ENCODE measurements at places on chromosomes 12 and 14.

DNA sequence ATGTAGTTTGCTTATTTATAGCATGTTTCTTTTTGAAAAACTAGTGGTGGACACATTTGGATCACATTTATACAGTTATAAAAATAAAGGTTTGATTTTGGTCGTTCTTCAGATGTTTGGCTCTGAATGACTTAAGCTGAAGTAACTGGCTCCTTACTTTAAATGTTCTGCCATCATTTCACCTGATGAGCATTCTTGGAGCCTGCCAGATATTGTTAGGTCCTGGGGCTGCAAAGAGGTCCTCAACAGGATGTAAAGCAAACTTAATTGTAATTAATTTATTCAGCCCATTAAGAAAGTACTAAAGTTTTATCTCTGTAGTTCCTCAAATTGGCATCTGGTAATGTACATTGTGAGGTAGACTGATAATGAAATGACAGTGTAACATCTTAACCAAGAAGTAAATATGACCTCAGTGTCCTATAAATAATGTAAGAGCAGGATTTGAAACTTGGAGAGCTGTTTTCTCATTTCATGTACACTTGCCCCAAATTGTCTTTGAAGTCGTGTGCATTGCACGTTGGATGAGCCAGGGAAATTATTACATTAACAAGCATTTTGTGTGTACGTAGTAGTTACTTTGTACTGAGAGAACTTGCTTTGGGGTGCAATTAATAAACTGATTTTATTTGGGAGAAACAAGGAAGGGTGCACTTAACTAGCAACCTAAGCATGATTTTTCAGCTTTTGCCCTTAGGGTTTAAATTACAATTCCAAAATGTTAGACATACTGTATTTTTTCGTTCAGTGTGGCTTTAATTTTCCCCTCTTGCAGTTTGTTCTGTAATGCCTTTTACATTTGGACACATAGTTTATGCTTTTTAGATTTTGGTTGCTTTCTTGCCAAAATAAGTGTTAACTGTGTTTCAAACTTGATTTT is 7.5 kb downstream of the EIF5 start:
- DNase-seq = no peak

GRCh38 chr12:63424671-63425070 is 243.6 kb downstream of the DPY19L2 start:
- DNase-seq = no peak

DNA sequence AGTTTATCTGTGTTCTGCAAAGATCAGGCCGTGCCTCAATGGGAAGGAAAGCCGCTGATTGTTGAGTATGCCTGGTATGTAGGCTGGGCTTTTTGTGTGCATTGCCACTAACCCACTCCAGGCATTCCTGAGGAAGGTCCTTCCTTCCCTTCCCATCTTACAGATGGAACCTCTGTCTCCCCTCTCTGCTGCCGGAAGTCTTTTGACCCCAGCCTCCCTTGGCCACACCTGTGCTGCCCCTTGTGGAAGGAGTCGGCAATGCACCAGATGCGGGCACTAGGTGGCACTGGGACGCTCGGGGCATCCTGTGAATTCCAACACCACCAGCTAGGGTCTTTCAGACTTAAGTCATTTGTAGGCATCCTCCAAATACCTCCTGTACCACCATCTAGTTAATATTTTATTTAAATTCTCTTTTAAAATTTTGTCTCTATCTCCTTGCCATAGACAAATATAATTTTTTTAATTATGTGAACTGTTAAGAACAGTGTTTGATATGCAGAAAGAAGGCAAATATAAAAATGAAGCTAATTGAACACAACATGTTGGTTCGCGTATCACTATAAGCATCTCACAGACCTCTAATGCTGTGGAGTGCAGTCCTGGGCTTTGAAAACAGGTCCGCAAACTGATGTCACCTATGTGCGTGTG is 99.6 kb downstream of the RIN3 start:
- peak; percentile 87 for DNase-seq

- DNase-seq = peak; percentile 32
These were observed 51.7 kb upstream of the KICS2 start for GRCh38 chr12:64273527-64274403.

- DNase-seq = peak; percentile 42
These were observed 40.1 kb upstream of the CISTR start for GRCh38 chr12:53791735-53792326.

GRCh38 chr12:70849265-70849960 is 71.1 kb downstream of the PTPRR start:
- DNase-seq = no peak

DNA sequence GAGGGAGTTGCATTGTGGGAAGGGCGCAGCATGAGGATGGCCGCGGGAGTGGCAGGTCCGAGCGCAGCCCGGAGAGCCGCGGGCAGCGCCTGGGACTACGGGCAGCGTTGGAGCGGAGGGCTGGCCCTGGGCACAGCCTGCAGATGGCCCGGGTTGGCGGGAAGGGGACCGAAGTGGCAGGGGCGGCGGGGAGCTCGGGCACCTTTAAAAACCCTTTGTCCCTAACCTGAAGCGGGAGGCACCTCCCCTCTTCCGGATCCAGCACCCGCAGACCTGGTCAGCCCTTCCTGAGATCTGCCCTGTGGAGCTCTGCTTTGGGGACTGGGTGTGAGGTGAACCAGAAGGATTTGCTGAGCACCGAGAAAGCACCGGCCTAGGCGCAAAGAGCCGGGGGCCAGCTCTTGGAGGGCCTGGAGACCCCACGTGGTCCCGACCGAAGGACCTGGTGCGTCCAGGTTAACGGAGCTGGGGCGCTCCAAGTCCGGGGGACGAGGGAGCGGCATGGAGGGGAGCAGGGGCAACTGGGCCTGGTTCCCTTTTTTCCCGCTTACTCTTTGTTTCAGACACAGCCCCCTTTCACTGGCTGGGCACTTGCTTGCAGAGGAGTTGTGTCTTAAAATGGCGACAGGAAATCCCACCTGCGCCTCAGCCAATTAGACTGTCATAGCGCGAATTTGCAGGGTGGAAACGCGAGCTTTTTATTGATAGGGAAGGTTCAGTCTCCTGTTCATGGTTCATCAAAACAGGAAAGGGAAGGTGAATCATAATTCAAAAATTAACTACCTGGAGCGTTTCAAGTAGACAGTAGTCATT is 792 bp upstream of the SLC38A1 start:
- peak; percentile 92 for DNase-seq

- DNase-seq = no peak
These were observed 1.4 kb downstream of the ISCU start for GRCh38 chr12:108563804-108564151.

DNA sequence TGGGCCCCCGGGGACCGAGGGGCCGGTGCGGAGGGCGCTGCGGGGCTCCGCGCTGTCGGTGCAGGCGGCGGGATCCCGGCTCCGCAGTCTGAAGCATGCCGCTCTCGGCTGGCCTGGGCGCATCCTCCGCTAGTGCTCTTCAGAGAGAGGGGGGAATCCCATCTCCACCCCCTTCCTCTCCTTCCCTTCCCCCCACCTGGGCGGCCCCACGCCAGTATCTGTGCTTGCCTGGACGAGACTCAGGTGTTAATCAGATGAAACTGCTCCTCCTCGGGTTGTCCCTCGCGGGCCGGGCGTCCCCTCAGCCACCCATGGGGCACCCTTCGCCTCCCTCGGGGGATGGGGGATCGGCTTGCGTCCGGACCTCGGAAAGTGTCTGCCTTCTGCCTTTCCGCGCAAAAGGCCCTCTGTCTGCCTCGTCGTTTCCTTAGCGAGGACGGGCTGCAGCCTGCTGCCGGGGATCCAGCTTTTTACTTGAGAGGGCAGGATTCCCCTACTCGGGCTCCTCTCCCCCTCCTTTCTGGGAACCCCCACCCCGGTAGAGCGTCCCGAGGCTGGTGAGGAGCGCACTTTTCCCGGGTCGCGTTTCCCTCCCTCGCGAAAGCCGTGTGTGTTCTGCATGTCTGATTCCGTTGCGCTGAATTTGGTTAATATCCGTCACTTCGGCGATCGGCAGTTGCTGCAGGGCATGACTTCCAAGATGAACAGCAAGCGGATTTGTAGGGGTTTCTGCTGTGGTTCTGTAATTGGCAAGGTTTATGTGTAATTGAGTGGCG is 1.1 kb downstream of the GPHN start:
- DNase-seq = peak; percentile 74

GRCh38 chr14:67663633-67664032 is 10.8 kb downstream of the VTI1B start:
- no peak for DNase-seq

GRCh38 chr14:42806909-42807315 is 1200.2 kb downstream of the LRFN5 start:
- no peak for DNase-seq
